A549 treated with Mapracorat at 1 μM for 4 hours (cell line): ENCODE measurements at places on chromosomes 2 and 18. TPM values are rescaled to one million over a fixed set of nuclear protein-coding genes. Genes with fewer than 3 reads are reported as not detected.

The CRYGD gene
- not detected in 5 replicates for total RNA-seq

The KIF5C gene
- 0.30 to 0.77 TPM (median 0.35 TPM) in 5 replicates for total RNA-seq

The FBXO36 gene
- 0.83 to 1.7 TPM (median 1.4 TPM) in 5 replicates for total RNA-seq

The HOXD13 gene
- 0.12 to 0.30 TPM (median 0.22 TPM) in 5 replicates for total RNA-seq

The GNAL gene
- total RNA-seq, result 5.0 to 7.8 TPM (median 6.0 TPM) in 5 replicates

The C2orf92 gene
- 0.55 to 1.2 TPM (median 0.66 TPM) in 5 replicates for total RNA-seq

The PARD6G gene
- 1.2 to 3.8 TPM (median 2.6 TPM) in 5 replicates for total RNA-seq

The FEV gene
- total RNA-seq, result not detected in 5 replicates

The DPYSL5 gene
- total RNA-seq, result 3.6 to 7.7 TPM (median 5.3 TPM) in 5 replicates

The UGT1A9 gene
- 3.7 to 5.0 TPM (median 4.1 TPM) in 5 replicates for total RNA-seq

The PMAIP1 gene
- total RNA-seq, result 11.7 to 13.9 TPM (median 13.1 TPM) in 5 replicates

The ZC3H6 gene
- 0.24 to 0.69 TPM (median 0.44 TPM) in 5 replicates for total RNA-seq

The IFT172 gene
- total RNA-seq, result 6.6 to 9.6 TPM (median 7.2 TPM) in 5 replicates

The UGT1A4 gene
- 0.07 to 0.12 TPM in 2 of 5 replicates, not detected in the others for total RNA-seq

The ZSWIM2 gene
- total RNA-seq, result not detected in 5 replicates

The KRTCAP3 gene
- 0.22 to 0.70 TPM (median 0.42 TPM) in 4 of 5 replicates, not detected in the other for total RNA-seq
